Cortex of kidney (tissue), 1 donor: ENCODE measurements at places on chromosomes 7 and 10.

DNA sequence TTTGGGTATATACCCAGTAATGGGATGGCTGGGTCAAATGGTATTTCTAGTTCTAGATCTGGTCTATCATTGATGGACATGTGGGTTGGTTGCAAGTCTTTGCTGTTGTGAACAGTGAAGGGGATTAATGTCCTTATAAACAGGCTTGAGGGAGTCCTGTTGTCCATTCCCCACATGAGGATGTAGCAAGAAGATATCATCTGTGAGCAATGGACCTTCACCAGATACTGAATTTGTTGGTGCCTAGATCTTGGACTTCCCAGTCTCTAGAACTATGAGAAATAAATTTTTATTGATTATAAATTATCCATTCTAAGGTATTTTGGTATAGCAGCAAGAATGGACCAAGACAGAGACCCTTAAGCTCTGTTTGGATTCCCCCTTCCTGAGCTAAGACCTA is 72.2 kb upstream of the RELN start:
- no peak for DNase-seq

GRCh38 chr10:128643658-128644057 is 517.4 kb upstream of the MKI67 start:
- DNase-seq, result no peak

DNA sequence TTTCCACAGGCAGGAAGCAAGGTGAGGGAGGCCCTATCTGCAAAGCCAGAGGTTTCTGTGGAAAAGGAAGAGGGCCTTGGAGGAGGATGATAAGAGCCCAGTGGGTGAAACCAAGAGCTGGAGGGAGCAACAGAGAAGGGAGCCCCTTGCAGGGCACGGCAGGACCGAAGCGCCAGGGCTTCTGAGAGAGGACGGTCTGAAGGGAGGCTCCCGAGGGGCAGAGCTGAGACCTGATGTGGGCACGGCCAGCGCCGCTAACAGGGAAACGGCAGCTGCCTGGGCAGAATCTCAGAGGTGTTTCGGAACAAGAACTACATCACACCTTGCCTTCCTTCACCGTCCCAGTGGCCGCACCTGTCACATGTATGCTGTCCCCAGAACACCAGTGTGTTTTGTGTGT is 144.3 kb upstream of the ADARB2 start:
- no peak for DNase-seq

DNA sequence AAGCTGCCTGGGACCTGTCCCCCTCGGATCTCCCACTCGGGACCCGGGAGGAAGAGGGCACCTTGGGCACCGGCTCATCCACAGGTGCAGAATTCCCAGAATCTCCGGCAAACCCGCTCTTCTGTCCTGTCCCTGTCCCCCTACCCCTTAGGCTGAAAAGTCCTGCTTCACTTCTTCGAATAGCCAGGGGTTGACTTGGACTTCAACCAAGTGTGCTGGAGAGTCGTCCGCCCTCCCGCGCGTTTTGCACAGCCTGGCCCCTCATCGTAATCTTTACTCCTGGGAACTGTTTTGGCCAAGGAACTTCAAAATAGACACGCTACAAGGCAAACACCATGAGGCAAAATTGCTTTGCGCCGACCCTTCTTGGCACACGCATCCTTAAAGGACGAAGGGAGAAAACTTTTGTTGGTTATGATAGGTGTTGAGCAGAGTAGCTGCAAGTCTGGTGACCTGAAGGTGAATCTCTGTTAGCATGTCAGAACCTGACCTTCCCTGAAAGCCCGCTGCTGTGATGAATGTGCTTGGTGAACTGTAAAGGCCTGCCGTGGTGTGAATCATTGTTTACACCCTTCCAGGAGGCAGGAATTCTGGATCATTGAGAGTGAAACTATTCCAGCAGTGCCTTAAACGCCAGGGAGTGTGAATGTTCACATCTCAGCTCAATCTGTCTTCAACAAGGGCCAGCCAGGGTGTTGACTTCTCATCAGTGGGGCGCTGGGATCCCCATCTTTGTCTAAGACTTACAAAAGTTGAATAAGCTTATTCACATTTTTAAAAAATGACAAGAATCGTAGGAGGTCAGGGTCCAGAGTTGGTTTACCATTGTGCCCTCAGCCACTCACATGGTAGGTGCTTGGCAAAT is 589 bp upstream of the RAPGEF5 start:
- DNase-seq, result no peak

DNA sequence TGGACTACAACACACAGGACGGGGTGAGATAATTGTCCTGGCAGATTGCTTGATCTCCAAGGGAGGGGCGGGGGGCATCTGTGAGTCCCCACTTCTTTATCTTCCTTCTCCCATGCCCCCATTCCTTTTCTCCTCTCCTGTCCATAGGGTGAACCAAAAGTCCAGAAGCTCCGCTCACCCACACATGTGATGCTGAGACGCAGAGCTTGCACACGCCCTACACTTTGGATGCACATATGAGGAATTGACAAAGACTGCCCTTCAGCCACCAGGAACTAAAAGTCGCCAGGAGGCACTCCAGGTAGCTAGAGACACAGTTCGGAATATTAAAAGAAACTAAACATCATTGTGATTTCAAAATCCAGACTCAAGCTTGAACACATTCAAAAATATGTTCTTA is 112.7 kb upstream of the FGFR2 start:
- DNase-seq, result no peak

GRCh38 chr10:97006364-97006763 is 174.3 kb downstream of the LCOR start:
- DNase-seq, result no peak

DNA sequence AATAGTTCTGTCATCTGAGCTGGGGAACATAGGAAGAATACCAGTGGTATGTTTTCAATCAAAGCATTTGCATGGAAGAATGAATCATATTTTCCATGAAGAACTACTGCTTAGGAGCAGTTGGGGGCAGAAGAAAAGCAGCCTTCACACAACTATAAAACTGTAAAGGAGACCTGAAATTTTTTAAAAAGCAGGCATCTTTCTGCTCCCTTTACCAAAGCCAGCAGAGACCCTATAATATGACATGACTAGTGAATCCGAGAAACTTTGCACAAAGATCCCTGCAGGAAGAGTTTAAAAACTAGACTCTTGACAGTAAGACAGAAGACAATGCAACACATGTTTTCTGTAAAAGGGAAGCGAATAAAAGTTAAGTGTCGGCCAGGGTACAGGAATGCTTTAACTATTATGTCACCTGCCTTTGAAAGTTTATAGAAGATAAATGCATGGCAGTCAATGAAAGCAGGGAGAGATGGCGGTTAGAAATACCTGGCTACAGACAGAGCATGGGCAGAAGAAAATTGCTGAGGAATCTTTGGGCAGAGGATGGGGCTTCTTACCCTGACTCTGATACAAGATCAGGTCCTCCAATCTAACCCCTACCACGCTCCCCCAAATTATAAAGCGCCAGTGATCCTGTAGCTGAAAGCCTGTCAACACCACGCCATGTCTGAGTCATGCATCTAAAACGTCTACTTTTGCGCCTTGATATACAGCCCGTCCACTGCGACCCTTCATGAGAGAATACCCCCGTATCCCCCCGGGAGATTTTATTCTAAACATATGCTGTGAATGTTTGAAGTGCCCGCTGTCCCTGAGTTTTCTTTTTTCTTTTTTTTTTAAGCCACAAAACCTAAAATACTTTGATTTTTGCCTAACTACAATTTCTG is 93.1 kb downstream of the GLI3 start:
- no peak for DNase-seq

DNA sequence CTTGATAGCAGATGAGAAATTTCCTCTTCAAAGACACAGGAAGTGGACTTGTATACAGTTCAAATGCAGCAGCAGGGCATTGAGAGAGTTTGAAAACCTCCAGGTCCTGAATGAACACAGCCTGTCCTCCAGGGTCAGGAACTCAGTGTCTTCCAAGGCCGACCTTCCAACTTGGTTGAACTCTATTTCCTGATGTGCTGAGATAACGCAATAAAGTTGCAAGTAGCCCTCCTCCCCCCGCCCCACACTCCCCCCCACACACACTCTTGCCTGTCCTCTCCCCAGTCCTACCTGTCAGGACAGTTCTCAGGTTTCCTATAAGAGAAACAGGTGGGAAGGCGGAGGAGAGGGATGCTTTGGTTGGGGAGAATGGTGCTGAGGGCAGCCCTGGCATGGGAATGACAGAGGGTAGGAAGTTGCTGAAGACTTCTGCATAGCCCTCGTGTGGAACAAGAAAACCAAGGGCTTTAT is 90.0 kb downstream of the CCDC71L start:
- DNase-seq, result no peak

- DNase-seq, result no peak
Measured at GRCh38 chr7:94135180-94135579, 131.0 kb upstream of the BET1 start.

- no peak for DNase-seq
Measured at GRCh38 chr7:155212301-155213015, 85.2 kb upstream of the INSIG1 start.

DNA sequence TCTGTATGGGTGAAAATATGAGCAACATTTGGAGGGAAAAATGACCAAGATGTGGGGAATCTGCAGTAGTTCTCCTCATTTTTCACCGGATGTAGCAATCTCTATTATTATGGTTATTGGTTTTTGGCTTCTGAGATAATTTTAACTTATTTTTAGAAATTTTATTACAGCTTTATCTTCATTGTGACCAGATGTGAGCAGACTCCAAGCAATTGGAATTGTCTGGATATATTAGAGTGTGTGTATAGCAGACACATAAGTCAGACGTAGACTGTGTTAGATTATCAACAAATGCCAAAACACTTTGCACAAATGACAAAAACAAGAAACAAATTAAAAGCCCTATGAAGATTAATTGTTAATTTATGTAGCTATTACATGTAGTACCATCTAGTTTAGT is 249.1 kb downstream of the DNAJB9 start:
- DNase-seq, result no peak

- no peak for DNase-seq
Measured at GRCh38 chr10:88820748-88821401, 18.3 kb downstream of the LIPM start.

DNA sequence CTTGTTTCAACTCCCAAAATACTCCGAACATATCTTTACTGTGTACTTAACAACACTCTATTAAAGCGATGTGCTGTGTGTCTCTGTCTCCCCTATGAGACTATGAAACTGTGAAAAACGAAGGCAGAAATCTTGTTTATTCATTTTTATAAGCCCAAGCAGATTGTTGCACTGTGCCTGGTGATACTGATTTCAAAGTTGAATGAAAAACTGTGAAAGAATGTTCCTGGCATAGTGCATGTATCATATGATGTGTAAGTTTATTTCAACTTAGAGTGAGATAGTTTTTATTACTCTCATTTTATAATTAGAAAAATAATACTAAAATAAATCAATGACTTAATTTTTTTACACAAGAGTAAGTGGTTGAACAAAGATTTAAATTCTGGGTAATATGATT is 471.9 kb upstream of the PCDH15 start:
- DNase-seq, result no peak

- no peak for DNase-seq
Measured at GRCh38 chr10:78777867-78778266, 290.9 kb upstream of the ZMIZ1 start.

- no peak for DNase-seq
Measured at GRCh38 chr10:71766717-71767419, 6.5 kb downstream of the VSIR start.

DNA sequence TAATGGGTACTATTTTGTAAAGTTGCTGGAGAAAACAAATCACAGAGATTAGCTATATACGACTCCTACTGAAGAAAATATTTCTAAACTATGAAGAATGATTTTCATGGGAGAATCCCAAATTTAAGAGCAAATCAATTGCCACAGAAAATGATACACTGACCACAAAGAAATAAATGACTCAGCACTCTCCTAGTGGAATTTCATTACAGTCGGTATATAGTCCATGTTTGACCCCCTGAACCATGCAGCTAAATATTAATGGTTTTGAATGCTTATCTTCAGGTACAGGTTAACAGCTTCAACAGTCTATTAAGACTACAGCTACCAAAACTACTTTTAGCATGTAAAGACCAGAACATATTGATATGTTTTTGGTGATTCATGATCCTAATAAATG is 65.0 kb downstream of the IDE start:
- DNase-seq, result no peak

GRCh38 chr7:124790645-124791044 is 25.1 kb upstream of the GPR37 start:
- DNase-seq, result no peak

- no peak for DNase-seq
Measured at GRCh38 chr7:73606801-73607691, 17.3 kb downstream of the MLXIPL start.

DNA sequence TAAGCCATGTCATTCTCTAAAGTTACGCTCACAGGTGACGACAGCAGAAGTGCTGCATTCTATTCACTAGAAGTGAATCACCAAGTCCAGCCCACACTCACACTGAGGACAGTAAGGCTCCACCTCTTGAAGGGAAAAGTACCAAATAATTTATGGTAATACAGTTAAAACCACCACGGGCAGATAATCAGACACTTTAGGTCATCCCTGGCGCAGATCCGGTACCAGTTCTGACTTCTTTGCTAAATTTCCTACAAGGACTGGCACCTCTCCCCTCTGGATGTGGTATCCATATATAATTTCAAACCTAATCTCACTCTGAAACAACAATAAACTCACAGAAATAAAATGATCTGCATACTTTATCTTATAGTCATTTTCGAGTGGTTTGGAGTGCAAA is 954.7 kb upstream of the GHITM start:
- DNase-seq, result no peak

GRCh38 chr10:8416192-8416701 is 361.8 kb downstream of the GATA3 start:
- DNase-seq, result no peak

DNA sequence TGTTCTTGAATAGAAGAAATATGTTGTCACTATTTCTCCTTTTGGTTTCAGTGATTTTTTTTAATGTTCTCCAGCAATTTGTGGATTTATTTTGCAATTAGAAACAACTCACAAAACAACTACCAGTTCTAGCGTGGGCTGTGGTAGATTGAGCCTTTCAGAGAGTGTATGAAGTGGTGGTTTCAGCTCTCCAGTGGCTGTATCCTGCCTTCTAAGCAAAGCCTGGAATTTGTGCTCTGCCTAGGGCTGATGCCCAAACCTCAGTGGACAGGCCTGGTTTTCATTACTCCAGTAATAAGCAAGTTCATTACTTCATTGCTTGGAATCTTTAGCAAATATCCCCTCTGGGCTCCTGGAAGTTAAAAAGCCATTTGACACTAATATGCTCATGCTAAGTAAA is 35.9 kb downstream of the APBB1IP start:
- no peak for DNase-seq

GRCh38 chr10:26879744-26880143 is 19.0 kb upstream of the ABI1 start:
- no peak for DNase-seq

DNA sequence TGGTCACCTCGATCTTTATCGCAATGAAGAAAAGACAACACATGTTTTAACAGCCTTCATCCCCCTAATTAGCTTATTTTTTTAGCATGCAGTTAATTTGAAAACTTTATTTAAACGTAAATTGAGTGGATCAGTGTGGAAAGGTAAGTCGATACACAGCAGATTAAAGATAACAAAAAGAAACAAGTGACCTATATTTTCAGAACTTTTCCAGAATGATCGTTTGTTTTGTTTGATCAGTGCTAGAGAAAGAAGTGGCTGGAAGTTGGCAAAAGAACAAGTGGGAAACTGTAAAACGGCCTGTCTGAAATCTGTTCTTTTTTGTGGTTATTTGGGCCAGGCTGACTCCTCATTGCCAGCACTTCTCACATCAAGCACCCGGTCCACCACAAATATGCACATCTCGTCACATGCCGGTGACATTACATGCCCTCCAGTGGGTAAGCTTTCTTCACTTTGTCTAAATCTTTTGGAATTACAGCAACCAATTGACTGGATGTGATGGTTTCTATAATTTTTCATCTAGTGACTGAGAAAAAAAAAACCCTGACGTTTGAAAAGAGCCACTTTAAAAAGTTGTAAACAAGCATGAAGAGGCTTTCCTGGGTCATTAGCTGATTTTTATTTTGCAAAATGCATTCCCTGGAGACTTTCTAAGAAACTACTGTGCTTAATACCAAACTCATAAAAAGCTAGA is 33.2 kb downstream of the C7orf33 start:
- no peak for DNase-seq
